ENCODE measurements at places on chromosomes 2 and 18. TPM values are rescaled to one million over a fixed set of nuclear protein-coding genes. Genes with fewer than 3 reads are reported as not detected.
A peak's percentile ranks its signal among the peaks of the same experiment; 100 is the strongest.

GRCh38 chr2:210169516-210170195 is 1.6 kb downstream of the KANSL1L start:
- no peak for DNase-seq

DNA sequence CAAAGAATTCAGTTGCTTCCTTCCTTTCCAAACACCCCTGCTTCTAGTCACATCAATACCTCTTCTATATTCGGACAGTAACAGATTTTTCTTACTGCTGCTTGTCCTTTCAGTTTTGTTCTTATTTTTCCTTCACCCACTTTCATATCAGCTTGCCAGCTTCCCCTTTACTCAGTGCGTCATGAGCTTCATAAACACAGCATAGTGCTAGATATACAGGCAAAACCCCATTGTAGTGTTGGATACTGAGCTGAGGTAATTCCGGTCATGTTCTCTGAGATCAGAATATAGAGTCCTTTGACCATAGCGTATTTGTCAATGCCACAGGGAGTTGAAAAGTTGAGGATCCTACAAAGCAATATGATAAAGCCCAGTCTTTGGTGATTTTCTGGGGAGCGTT is 2.4 kb downstream of the FARP2 start:
- no peak for DNase-seq

KIF1A gene
- 3.8 TPM for total RNA-seq

DNA sequence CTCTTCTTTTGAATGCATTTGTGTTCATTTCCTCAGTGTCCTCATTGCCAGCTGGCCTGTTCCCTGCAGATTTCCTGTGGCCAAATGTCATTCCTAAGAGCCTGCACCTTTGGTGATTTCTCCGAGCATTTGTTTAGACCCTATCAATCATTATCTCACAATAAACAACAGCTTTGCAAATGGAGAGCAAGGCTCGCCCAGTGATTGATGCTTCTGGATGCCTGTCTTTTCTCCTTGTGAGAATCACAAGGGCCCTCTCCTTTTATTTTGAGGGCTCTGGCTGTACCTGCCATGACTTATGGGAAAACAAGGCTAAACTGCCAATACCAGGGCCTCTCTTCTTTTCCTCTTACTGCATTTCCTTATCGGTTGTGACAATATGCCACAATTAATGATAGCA is 1454.4 kb upstream of the CELF4 start:
- no peak for DNase-seq

KANSL3 gene
- total RNA-seq, result 33.7 TPM

GRCh38 chr2:131039908-131040660 is 53.2 kb downstream of the FAM168B start:
- peak; percentile 58 for DNase-seq

MDH1B gene
- 0.87 TPM for total RNA-seq

PRSS56 gene
- total RNA-seq, result not detected

DNA sequence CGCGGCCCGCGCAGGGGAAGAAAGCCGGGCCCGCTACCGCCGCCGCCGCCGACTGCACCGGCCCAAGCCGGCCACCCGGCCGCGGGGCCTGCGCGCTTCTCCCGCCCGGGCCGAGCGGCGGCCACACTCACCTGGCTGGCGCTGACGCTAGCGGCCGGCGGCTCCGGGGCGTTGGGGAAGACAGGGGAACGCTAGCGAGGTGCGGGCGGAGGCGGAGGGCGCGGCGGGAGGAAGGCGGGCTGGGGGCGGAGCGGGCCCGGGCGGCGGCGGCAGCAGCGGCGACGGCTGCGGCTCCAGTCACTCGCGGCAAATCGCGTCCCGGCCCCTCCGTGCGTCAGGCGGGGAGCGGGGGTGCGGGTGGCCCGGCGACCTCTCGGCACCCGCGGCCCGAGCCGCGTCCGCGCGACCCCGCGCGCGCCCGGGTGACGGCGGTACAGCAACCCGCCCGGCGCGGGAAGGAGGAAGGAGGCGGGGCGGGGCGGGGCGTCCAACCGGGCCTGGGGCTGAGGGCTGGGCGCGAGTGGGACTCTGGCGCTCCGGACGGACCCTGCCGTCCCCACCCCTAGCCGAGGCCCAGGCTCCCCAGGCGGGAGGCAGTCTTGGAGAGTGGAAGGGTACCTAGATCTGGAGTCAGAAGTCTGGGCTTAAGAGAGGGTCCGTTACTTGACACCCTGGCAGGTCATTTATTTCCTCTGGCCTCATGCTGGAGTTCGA is at the start of gene SESTD1:
Gene SESTD1, minus strand, starts transcription at position 465 of the 714 bp plus-strand sequence. CDS start 72,991 bp downstream, outside the sequence.
- DNase-seq, result peak; percentile 58
